ENCODE measurements at places on chromosomes 2 and 18.

- no peak for DNase-seq
Observed at GRCh38 chr18:22268641-22269128, 99.3 kb downstream of the GATA6 start.

DNA sequence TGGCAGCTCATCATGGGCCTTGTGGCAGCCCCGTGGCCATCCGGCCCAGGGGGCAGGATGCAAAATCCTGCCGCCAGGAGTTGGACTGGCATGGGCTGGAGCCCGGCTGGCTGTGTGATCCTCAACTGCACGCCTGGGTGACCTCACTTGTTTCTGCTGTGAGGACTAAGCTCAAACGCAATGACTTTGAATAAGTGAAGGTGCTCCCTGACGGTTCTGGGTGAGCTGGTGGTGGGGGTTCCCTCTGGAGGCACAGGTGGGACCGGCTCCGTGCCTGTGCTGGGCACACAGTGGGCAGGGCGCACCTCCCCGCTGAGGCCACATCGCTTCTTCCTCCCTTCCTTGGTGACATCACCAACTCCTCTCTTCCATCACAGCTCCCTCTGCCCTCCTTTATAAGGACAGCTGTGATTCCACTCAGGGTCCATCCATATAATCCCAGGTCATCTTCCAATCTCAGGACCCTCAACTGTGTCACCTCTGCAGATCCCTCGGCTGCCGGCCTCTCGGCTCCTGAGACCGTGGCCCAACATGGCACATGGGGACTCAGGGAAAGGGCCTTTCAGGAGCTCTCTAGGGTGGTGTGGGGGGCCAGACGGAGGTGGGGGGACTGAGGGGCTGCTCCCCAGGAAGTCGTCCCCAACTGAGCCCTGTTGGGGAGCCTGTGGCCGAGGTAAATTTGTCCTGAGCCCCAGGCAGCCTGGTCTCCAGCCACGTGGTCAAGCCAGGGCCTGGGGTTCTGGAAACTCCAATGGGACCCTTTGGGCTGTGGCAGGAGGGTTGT lies 75.5 kb upstream of the ODC1 start:
- no peak for DNase-seq

GRCh38 chr2:205563646-205564045 lies 118.7 kb upstream of the NRP2 start:
- no peak for DNase-seq

DNA sequence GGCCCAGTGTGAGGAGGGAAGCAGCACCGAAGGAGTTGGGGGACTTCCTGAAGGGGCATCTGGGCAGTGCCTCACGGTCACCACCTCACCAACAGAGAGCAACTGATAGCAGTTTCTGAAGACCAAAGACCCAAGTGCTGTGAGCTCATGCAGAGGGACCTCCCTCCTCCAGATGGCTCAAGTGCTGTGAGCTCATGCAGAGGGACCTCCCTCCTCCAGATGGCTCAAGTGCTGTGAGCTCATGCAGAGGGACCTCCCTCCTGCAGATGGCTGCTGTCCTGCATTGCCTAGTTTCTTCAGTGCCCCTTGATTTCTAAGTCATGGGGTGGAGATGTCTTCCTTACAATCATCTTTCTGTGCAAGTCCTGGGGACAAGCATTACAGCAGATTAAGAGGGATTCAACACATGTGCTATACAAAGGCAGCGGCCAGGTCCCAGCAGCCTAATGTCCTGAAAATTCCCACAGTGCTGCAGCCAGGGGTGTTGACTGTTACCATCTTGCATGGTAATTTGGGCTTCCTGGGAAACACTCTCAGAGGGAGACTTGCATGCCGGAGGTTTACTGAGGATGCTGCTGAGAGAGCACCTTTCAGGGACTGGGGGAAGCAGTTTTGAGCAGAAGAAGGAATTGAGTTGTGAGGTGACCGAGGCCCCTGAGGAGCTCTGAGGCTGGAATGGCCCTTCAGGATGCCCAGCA lies 409.3 kb downstream of the GALR1 start:
- DNase-seq, result no peak

DNA sequence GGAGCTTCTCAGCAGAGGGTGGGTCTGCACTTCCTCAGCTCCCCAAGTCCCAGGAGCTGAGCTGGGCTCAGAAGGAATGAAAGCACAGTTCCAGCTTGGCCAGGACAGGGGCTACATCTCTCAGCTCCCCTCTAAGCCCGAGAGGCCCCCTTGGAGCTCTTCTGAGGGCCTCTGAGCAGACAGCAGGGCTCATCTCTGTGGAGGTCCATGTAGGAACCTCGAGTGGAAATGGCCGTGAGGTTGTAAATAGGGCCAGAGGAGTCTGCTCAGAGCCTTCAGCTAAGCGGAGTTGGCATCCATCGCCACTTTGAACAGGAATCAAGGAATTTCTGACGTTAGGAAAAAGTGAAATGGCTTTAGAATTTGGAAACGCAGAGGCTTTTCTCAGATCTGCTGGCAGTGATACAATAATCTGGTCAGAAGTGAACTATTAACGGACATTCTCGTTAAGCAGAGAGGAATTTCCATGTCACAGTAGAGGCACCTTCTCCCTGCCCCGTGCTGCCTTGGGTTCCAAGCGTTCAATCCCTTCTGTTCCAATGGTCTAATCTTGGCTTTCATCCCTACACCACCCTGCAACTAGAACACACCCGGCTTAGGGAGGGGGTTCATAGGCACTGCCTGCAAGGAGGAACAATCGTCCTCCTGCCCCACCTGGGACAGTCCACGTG lies 213.9 kb downstream of the NDUFA10 start:
- no peak for DNase-seq

GRCh38 chr18:22238036-22238435 lies 68.6 kb downstream of the GATA6 start:
- DNase-seq, result no peak

- no peak for DNase-seq
Observed at GRCh38 chr2:69600425-69600824, 43.1 kb downstream of the AAK1 start.

- DNase-seq, result no peak
Observed at GRCh38 chr18:26504831-26505230, 43.5 kb downstream of the KCTD1 start.

DNA sequence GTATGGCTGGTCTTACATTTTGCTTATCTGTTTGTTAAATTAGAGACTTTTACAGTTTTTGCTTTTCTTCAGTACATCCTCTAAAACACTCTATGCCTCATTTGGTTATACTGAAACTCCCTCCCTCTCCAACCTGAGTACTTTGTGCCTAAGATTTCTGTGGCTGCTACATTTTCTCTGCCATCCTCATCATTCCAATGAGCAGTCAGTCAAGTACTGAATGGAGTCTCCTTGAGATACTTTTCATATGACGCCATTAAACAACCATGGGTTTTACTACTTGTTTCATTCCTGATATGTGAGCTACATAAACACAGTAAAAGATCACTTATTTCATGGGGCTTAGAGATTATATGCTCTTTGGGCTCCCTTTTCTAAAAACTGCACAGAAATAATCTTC lies 196.7 kb upstream of the EPC2 start:
- DNase-seq, result no peak

- DNase-seq, result peak; percentile 84
Observed at GRCh38 chr2:196233021-196233804, 61.8 kb upstream of the STK17B start.

- DNase-seq, result peak; percentile 28
Observed at GRCh38 chr2:27489118-27489497, 435 bp downstream of the IFT172 start.

GRCh38 chr18:10743766-10744165 lies 217.9 kb downstream of the NAPG start:
- no peak for DNase-seq

Measured in astrocyte (in vitro differentiated cells and primary cell).